ENCODE measurements at places on chromosomes 4 and X.

DNA sequence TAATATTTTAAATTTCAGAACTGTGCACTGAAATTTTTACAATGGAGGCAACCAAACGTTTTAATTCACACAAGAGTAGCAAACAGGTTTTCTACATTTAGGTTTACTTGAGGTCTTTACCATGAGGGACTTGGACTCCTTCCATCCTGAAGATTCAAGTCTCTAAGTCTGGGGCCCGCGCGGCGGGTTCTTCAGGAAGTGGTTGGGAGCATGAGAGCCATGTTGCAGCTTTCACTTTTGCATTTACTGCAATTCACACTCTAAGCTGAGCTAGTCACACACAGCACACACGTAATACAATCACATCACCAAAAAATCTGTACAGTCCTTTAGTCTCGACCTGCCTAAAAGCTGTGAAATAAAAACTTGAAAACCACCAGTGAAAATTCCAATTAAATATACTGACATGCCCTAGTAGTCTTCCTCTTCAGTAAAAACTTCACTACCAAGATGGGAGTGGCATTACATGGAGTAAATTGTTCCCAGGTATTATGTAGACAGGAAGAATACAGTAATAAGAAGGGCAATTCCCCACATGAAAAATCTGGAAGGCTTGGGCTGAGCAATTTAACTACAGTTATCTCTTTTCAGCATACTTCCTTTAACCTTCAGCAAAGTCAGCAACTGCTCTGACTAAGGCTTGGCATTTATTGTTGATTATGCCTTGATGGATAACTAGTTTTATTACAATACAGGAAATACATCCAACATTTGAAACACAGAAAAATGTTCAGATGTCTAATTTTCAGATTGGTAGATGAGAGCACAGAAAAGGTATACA lies 571.1 kb upstream of the DIPK2B start:
- no peak for DNase-seq

DNA sequence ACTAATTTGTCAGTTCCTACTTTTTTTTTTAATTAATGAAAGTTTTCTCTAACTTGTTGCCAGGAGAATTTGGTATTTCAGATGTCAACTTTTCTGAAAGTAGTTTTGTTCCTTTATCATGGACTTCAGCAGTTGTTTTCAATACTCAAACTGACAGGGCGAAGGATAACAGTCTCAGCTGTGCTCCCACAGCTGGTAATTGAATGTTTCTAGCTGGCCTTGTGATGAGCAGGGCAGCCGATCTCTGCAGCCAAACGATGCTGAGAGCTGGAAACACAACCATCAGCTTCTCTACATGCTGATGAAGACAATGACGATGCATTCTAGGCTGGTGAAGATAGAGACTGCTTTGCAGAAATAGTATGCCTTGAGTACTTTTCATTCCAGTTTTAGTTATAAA lies 130.0 kb upstream of the MAP9 start:
- no peak for DNase-seq

DNA sequence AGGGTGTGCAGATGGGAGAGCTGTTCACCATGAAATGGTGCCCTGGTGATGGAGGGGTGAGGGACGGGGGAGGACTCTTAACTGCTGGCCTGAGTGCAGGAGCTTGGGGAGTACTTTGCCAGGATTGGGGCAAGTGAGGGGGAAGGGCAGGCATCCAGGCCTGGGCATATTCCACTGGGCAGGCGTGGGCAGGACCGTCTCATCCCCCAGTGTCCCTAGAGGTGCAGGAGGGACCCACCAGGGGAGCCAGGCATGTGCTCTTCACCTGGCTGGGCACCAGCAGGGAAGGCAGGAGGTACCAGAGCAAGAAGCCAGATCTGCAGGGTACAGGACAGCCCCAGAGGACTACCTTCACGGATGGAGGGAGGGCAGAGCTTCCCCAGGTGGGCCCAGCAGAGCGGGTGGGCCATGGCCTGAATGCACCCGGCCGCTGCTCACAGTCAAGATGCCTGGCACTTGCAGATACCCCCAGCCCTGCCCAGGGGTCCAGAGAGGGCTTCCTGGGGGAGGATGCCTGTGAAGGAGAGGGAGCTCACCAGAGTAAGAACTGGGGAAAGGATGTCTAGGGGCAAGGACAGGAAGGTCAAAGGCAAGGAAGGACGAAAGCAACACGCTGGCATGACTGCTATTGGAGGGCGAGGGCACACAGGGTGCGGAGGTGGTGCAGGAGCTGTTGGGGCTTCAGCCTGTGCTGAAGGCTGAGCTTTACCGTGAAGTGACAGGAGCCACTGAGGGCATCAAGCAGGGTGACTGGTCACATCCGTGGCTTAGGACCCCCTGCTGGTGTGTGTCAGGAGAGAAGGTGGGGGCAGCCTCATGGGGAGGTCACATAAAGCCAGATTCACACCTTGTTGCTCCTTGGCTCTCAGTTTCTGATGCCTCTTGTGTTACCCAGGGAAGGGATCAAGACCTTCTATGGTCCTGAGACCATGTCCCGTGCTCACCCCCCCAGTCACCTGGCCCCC lies 68.2 kb upstream of the NKX1-1 start:
- DNase-seq: no peak

GRCh38 chr4:145170223-145170622 lies 10.2 kb downstream of the OTUD4 start:
- no peak for DNase-seq

DNA sequence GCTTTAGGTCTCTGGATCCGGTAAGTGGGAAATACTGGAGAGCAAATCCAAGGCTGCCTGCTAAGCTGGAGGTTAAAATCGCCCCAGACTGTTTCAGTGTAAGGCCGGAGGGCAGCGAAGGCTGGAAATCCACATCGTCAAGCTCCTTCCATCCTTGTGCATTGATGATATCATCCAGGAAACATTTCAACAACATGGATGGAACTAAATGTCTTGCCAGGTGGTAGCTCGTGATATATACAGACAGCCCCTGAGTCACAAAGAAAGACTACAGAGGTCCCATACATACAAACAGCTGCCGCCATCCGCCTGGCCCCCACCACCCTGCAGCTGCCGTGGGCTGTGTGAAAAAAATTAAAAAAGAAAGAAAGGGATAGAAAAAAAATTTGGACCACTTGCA lies 148.9 kb upstream of the RBPJ start:
- DNase-seq: no peak

DNA sequence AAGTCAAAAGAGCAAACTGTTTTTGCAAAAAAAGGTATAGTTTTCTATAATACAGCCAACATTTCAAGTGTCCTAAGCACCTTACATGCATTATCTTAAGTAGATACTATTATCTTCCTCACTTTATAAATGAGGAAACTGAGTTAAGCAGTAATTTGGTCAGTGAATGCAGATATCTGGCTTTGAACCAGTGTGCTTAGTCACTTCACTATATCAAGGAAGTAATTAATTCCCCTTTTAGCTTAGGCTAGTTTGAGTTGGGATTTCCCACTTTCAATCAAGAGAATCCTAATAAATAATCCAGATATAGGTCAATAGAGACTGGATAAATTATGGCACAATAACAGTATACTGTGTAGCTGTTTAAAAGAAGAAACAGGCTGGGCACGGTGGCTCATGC lies 14.8 kb downstream of the SPINK2 start:
- DNase-seq: no peak

DNA sequence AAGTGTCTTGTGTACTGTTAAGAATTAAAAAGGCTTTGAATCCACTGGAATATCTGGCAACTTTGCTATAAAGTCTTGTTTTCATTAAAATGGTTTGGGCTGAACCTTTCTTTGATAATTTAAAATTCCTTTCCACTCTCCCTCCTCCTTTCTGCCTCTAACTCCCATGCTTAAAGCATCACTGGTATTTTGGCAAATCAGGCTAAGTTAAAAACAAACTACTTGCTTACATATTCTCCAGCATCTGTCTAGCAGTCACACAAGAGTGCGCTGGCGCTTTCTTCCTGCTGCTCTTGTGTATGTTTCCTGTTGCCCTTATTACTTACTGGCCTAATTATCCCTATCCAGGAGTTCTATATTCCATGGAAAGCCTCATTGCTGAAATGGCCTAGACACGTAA lies 136.6 kb downstream of the VEGFC start:
- DNase-seq: no peak

DNA sequence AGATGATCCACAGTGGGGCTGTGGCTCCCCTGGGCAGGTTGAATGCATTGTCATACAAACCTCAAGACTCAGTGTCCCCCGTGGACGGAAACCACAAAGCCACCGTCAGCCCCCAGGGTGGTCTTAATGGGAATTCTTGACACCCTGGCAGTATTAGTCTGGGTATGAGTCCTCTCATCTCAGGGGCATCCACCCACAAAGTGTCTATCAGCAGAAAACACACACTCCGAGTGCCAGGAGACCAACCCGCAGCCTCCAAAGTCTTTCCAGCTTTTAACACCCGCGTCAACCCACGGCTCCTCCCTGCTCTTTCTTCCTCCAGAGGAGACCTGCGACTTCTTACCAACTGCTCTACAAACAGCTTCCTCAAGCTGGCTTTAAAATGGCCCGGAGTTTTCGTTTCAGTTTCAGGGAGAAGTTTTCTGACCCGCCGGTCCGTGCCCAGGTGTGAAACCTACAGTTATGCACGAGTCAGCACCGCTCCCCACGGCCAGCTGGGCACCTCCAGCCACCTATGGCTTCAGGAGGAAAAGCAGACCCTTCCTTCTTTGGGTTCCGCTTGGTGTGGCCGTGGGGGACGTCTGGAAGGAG lies 14.4 kb upstream of the ASMTL start:
- DNase-seq: no peak

DNA sequence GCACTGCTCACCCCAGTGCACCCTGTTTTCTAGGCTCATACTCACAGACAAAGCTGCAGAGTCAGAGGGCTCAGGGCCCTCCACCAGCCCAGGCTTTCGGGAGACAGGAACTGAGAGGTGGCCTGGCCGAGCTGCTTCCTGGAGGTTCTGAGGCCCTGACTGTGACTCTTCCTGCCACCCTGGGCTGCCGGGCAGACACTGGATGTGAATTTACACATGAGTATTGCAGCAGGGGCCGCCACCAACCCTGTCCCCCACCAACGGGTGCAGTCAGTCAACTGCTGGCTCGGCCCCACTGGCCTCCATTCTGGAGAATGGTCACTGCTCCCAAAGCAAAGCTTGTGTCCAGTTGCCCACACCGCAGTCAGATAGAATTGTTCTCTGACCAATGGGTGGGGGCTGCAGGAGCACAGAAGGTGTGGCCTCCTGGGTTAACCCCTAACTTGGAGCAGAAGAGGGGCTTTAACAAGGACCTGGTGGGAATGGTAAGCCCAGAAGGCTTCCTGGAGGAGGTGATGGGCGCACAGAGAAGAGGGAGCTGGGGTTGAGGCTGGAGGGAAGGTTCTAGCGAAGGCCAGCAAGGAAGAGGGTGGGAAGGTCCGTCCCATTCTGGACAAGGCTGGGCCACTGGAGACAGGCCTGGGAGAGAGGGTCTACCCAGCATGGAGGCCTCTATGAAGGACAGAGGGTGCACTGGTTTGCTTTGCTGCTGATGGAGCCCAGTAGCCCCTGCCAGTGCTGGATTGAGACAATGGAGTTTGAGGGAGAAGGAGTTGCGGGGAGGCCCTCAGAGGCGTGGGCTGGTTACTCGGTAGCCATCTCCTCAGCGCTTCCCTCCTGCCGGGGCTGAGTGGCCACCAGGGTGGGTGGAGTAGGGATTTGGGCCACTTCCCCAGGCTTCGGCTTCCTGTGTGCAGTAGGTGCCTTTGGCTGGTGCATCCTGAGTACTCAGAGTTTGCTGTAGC lies 135.3 kb downstream of the CPZ start:
- no peak for DNase-seq

DNA sequence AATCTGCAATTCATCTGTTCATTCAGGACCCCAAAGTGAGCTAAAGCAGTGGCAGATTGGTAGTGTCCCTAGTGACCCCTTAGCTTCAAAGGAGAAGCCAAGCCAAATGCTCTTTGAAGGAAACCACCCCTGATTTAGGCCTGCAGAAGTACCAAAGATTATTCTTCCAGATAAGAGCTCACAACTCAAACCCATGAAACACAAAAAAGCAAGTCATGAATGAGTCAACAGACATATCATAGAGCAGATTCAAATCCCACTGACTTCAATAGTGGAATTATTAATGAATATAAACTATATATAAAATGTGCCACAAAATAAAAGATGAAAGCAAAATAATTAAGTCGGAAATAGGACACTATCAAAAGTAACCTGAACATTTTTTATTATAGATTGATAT lies 197.6 kb downstream of the SCFD2 start:
- DNase-seq: no peak

DNA sequence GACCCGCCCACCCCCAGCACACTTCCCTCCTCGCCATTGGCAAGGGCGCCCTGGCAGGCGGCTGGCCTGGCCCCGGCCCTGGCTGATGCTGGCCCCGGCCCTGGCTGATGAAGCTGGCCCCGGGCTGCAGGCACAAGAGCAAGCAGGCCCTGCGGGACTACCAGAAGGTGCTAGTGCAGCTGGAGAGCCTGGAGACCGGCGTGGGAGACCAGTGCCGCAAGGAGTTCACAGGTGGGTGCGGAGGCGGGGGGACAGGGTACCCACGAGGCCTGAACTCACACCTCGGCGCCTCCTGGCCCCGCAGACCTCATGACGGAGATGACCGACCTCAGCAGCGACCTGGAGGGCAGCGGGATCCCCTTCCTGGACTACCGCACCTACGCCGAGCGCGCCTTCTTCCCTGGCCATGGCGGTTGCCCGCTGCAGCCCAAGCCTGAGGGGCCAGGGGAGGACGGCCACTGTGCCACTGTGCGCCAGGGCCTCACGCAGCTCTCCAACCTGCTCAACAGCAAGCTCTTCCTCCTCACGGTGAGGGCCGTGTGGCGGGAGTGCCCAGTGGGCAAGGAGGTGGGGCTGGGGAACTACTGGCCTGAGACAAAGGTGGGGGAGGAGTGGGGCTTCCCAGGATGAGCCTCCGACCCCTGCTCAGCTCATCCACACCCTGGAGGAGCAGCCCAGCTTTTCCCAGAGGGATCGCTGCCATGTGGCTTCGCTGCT lies 6.1 kb upstream of the SRPK3 start:
- DNase-seq: no peak

GRCh38 chr4:1021386-1022050 lies 10.1 kb downstream of the FGFRL1 start:
- DNase-seq: no peak

DNA sequence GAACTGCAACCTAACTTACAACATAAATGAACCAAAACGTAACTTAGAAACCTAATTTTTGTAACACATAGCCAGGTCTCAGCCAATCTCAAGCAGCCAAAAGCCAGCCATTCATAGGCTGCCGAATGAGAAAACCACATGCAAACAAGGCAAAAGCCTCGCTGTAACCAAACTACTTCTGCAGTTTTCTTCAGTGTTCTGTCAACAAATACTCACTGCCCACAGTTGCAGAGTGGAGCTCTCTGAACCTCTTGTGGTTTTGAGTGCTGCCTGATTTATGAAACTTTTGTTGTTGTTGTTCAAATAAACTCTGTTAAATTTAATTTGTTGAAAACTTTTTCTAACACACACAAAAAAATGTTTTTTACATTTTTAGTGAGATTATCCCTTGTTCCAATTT lies 251.2 kb downstream of the PAPSS1 start:
- no peak for DNase-seq

- DNase-seq: no peak
Observed at GRCh38 chr4:155005395-155006090, 202.9 kb upstream of the NPY2R start.

DNA sequence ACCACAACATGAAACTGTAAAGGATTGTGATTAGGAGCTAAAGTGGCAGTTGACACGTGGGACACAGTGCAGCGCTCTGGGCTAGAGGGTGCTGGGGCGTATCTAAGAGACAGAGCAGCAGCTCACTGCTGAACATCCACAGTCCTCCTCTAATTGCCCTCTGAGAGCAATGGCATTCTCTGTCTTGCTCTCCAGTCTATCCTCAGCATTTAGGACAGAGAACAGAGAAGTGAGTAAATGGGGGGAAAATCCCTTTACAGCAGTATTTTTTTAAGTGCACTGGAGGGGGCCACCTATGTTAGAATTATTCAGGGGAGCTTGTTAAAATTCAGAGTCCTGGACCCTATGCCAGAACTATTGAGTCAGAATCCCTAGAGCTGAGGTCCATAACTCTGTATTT lies 4.2 kb upstream of the TMEM154 start:
- DNase-seq: no peak
